Dorsolateral prefrontal cortex (tissue), 122 donors: ENCODE measurements at places on chromosomes 5 and 9. TPM values are rescaled to one million over a fixed set of nuclear protein-coding genes. Genes with fewer than 3 reads are reported as not detected.

GRCh38 chr5:122694884-122695283 lies 80.0 kb upstream of the SNX2 start:
- no peak for DNase-seq

DNA sequence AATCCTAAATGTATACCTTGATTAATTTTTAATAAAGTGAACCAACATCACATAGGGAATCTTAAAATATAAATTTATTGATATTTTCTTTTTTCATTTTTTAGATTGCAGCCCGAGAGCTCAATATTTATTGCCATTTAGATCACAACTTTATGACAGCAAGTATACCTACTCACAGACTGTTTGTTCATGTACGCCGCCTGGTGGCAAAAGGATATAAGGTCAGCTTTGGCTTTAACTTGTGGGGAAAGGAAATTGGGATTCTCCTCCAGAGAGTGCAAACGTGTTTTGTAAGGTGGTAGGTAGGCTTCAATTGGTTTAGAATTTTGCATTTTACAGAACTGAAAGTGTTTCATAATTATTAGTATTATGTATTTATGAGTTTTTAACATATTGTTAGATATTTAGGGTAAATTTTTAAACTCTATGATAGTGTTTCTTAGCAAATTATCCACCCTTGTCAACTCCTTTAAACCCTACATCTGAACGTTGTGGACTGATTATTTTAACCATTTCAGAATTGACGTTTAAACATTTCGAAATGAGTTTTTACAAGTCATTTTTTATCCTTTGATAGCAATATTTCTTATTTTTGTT lies 17.5 kb upstream of the DHFR start:
- no peak for DNase-seq

DNA sequence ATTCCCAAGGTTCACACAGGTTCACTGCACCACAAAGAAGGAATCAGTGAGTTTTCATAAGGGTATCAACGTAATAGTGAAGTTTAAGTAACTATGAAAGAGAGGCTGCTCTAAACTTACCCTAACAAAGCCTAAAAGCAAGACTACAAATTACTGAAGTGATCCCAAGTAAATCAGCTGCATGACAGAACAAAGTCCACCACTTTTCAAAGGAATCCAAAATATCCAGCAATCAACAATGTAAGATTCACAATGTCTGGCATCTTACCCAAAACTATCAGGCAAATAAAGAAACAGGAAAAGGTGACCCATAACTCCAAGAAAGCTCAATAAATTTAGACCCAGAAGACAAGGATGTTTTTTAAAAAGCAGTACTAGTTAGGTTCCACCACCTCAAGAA lies 70.1 kb downstream of the GNAQ start:
- no peak for DNase-seq

- DNase-seq: no peak
Measured at GRCh38 chr5:61370506-61370905, 38.4 kb downstream of the ZSWIM6 start.

GRCh38 chr9:134168757-134169550 lies 4.6 kb upstream of the RNU6ATAC start:
- no peak for DNase-seq

DNA sequence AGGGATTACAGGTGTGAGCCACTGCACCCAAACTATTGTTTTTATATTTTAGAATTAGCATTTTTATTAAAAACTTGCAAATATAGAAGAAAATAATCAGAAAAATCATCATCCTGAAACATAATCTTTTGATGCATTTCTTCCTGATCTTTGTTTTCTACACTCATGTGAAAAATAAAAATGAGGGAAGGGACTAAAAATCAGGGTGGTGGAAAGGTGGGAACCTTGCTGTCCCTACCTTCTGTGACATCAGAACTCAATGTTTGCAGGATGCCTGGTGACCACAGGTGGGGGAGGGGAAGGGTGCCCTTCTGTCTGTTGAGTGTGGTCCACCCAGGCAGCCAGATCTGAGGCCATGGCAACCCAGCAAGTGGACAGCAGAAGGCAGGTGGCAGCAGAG lies at the start of gene SMIM23:
SMIM23 (plus strand) TSS at position 301 of the 400 bp plus-strand sequence; CDS start at position 356, 55 bp downstream.
- no peak for DNase-seq

DNA sequence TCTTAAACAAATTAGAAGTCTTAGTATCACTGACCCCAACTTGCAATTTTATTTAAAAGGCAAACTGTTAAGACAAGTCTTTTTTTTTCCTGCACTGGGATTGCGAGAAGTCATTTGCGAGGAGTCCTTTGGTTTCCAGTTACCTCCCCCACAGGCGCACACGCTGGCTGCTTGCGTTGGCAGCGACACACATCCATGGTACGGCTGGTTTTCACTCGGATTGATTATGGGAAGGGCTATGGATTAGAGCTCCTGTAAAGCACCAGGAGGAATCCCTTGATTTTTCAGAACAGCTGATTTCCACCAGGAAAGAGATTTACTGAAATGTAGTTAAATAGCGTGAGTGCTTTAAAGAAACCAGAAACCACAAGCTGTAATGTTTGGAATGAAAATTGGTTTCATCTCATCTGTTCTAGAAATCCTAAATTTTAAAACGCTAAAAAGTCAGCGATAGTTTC lies 737 bp downstream of the SLC1A3 start:
- DNase-seq: no peak

- no peak for DNase-seq
Measured at GRCh38 chr9:23830476-23830805, 4.4 kb upstream of the ELAVL2 start.

The SH3GL2 gene
- 214 TPM for total RNA-seq

The ADGRV1 gene
- 100 TPM for total RNA-seq

The CBY3 gene
- not detected for total RNA-seq

The BRIX1 gene
- total RNA-seq: 18.1 TPM

The GABRA1 gene
- total RNA-seq: 319 TPM
